ENCODE measurements at places on chromosomes 11 and 22.

- no peak for DNase-seq
These were observed 120.4 kb downstream of the PHF21B start for GRCh38 chr22:44889255-44889878.

DNA sequence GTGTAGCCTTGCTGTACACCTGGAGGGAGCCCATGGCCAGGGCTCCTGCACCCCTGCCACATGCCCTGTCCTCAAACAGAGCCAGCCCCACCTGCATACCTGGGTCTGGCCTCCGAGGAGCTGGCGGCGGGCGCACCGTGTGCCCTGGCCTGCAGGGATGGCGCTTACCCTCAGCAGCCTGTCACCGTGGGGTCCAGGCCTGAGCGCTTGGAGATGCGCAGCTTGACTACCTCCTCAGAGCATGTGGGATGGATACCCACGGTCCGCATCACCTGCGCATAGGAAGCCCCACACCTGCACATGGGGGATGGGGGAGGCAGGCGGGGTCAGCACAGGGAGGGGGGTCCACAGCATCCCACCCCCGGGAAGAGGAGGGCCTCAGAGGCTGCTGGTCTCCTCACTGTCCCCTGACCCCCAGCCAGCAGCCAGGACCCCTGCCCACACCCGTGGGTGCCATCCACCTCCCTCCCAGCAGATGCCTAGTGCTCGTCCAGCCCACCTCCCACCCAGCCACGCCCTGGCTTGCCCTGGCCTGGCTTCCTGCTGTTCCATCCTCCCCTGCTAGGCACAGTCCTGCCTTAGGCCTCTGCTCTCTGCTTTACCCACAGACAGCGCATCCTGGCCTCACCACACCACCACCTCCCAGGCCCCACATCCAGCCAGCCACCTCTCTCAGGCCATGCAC, 22.4 kb upstream of the GNB1L start:
- DNase-seq = no peak

DNA sequence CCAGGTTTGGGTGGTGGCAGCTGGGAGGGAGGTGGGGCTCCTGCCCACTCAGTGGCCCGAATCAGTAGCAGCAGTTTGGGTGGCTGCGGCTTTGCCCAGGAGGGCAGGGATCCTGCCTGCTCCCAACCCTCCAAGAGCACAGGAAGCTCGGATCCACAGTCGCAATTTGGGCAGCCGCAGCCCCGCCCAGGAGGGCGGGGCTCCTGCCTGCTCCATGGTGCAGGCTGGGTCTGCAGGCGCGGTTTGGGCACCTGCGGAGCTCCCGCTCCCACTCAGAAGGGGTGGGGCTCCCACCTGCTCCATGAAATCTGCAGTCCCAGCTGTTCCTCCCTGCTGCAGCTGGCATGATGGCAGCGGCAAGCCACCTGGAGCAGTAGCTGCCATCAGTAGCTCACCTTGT, 38.1 kb upstream of the CALCB start:
- no peak for DNase-seq

DNA sequence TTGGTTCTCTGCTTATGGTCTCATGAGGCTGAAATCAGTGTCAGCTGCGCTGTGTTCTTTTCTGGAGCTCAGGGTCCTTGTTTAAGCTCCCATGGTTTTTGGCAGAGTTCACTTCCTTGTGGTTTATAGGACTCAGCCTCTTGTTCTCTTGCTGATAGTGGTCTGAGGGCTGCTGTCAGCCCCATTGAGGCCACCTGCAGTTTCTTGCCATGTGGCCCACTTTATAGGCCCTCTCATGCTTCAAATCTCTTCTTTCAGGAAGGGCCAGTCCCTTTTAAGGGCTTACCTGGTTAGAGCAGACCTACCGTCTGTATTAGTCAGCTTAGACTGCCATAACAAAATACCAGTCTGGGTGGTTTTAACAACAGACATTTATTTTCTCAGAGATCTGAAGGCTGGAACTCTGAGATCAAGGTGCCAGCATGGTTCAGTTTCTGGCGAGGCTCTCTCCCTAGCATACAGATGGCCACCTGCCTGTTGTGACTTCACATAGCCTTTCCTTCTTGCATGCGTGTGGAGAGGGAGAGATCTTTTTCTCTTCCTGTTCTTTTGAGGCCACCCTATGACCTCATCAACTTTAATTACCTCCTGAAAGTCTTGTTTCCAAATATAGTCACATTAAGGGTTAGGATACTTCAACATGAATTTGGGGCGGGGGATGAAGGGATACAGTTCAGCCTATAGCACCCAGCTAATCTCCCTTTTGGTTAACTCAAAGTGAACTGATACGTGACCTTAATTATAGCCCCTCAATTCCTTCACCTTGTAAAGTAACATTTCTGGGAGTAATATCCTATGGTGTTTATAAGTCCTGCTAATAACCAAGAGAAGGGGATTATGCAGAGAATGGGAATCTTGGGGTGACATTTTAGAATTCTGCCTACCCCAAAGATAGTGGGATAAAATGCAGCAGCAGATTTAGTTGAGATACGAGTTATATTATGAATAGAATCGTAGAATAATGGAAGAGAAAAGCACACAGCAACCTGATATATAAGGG, 131.8 kb downstream of the UVRAG start:
- no peak for DNase-seq

- no peak for DNase-seq
These were observed 35.3 kb upstream of the GNB1L start for GRCh38 chr22:19889951-19890350.

- no peak for DNase-seq
These were observed 29.5 kb upstream of the HIPK3 start for GRCh38 chr11:33227578-33228261.

DNA sequence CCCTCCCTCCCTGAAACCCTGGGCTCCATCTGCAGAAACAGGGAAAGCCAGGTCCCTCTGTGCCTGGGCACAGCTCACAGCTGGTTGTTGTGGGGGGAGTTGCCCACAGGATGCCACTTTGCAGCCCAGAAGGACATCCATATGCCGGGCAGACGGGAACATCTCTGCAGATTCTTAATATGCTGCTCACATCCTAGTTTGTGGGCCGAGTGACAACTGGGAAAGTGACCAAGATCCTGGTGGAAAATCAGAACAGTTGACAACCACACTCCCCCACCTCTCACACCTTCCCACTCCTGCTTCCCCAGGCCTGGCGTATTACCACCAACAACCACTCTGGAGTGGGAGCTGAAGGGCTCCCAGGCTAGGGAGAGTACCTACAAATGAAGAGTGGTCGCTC, 7.3 kb upstream of the SCGB1A1 start:
- no peak for DNase-seq

- DNase-seq = no peak
These were observed 539.5 kb upstream of the LUZP2 start for GRCh38 chr11:23957314-23957713.

GRCh38 chr11:120586072-120586471, 74.5 kb downstream of the GRIK4 start:
- no peak for DNase-seq

- no peak for DNase-seq
These were observed 84.0 kb downstream of the TRIM44 start for GRCh38 chr11:35746356-35747153.

- DNase-seq = no peak
These were observed 20.3 kb downstream of the IL18 start for GRCh38 chr11:112143597-112143996.

DNA sequence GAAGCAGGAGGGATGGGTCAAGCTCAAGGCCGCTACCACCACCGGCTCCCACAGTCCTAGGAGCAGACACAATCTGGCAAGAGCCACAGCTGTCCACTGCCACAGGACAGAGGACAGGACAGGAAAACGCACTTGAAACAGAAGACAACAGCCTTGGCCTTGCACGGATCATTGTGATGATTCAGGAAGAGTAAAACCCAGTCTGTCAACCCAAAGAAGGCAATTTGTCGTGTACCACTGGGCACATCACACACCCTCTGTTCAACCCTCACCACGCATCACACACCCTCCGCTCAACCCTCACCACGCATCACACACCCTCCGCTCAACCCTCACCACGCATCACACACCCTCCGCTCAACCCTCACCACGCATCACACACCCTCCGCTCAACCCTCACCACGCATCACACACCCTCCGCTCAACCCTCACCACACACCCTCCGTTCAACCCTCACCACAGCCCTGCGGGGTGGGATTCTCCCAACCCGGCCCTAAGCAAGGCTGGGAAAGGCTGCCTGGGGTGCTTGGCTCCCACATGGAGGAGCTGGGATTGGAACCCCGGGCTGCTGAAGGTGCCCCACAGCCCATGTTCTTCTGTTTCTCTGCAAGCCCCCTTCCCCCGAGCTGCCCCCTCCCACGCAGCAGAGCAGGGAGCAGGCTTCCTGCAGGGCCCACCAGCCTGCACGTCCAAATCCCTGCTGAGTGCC, 11.3 kb upstream of the CDC42BPG start:
- DNase-seq = no peak

DNA sequence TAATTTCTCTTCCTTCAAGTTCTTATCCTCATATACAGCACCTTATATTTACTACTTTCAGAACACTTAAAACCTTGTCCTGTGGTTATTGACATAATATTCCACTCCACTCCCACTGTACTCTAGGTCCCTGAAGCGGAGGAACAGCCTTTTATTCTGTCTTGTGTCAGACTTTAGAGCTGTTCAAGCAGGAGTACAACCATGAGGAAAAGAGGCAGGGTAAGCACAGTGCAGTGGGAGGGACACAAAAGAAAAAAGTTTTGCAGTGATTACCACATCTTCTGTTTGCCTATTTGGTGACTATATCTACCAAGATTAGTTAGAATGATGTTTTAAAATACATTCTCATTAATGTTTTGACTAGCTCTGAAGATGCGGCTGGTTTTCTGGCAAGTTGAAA, 122.0 kb upstream of the CEP126 start:
- no peak for DNase-seq

DNA sequence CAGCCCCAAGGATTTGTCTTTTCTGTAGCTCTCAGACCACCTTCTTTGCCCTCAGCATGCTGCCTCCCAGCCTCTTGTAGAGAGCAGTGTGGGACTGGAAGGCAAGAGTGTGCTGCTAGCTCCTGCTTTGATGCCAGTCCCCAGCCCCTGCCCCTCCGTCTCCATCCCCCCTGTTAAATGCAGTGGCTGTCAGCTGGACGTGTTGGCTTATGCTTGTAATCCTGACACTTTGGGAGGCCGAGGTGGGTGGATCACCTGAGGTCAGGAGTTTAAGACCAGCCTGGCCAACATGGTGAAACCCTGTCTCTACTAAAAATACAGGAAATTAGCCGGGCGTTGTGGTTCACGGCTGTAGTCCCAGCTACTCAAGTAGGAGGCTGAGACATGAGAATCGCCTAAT, 15.5 kb downstream of the SNRPD3 start:
- DNase-seq = no peak

GRCh38 chr22:17239156-17239701, 20.0 kb upstream of the ADA2 start:
- DNase-seq = no peak

DNA sequence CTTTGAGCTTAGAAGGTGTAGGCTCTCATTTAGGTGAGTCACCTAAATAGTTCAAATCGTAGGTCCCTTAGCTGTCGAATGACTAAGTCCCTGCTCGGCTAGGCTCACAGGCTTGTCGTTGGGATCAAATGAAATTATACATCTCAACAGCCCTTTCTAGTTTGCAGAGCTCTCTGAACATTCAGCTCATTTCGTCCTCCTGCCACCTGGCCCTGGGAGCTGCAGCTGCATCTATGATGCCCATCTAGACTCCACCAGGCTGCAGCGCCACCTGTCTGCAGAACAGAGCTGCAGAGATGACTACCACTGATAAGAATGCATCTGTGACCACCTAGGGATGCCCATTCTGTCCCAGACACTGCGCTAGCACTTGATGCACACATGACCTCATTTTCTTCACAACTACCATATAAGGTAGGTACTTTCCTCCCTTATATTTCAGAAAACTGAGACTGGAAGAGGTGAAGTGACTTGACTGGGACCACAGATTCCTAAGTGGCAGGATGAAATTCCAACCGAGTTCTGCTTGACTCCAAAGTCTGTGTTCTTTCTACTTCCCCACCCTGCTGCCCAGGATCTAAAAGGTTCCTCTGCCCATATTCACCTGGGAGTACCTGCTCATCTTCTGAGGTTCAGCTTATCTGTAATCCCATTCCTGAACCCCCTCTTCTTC, 141.1 kb upstream of the NARS2 start:
- DNase-seq = no peak

DNA sequence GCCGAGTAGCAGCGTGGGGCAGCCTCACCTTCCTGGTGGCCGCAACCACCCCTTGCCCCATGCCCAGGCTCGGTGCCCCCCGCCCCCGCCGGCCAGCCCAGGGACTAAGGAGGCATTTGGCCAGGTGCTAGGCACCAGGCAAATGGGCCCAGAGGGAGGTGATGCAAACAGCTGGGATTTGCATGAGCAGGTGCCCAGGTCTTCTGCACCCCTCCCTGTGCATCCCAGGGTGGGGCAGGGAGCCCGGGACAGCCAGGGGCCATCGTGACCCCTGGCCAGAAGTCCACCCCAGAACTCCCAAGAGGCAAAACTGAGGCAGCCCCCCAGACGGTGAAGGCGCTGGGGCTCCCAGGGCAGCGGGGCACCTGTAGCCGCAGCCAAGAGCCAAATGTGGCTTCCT, 18.1 kb downstream of the TRPM5 start:
- DNase-seq = no peak

DNA sequence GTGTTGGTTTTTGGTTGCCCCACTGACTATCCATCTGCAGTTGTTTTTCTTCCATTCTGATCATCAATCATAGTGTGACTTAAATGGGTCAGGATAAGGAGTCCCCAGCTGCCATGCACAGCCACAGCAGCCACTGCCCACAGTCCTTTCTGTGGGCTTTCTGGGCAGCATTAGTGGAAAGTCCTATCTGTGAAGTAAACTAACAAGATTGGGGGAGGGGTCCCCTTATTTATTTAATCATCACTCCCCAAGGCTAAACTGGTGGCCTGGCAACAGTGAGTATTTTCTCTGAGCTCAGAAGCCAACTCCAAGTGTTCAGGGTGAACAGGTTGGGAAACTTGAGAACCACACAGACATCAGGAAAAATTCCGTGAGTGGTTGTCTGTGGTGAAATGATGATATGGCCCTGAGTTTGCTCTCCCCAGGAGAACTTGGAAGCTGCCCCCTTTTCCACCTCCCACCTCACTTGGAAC, 145.0 kb downstream of the CCDC34 start:
- DNase-seq = no peak

GRCh38 chr11:71544525-71545214, 3.5 kb upstream of the KRTAP5-9 start:
- no peak for DNase-seq

DNA sequence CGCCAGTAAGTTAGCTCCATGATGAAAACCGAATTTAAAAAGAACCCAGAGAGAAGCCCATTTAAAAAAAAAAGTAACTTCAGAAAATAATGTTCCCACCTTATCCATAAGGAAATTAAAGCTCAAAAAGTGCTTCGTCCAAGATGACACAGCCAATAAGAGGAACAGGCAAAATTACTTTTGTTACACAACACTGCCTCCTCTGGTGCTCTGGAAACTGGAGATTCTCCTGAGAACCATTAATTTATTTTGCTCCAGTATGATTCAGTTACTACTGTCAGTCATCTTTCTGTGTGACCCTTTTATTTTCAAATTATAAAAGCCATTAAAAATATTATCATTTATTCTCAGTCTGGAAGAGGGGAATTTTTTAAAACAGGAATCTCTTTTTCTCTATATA, 2.0 kb downstream of the IFT27 start:
- no peak for DNase-seq

- DNase-seq = peak; percentile 45
These were observed 68.1 kb downstream of the CSTPP1 start for GRCh38 chr11:47004595-47005033.

- no peak for DNase-seq
These were observed 879.7 kb downstream of the JRKL start for GRCh38 chr11:97269527-97269926.

- DNase-seq = no peak
These were observed 48.1 kb upstream of the DAGLA start for GRCh38 chr11:61632096-61632495.
